ENCODE measurements at places on chromosomes 16 and 17.

DNA sequence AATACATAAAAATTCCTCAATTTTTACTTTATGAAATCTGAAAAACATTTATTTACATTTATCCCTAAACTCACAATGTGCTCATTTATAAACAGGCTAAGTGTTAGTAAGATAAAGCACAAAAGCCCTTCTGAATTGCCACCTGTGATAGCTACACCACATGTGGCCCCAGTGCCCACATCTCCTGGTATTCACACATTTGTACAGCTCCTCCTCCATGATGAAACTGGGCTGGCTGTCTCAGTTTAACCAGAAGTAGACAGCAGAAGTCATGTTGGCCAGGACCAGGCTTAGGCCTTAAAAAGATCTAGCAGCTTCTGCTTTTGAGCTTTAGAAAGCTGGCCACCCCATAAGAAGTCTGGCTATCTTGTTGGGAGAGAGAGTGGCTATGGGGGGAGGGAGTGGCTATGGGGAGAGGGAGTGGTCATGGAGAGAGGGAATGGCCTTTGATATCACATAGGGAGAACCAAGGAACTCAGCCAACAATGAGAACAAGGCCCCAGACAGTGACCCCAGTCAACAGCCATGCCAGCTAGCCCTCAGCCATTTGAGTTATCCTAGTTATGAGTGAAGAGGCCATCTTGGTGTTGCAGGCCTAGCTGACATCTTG is 47.4 kb downstream of the CEP95 start:
- no peak for DNase-seq

DNA sequence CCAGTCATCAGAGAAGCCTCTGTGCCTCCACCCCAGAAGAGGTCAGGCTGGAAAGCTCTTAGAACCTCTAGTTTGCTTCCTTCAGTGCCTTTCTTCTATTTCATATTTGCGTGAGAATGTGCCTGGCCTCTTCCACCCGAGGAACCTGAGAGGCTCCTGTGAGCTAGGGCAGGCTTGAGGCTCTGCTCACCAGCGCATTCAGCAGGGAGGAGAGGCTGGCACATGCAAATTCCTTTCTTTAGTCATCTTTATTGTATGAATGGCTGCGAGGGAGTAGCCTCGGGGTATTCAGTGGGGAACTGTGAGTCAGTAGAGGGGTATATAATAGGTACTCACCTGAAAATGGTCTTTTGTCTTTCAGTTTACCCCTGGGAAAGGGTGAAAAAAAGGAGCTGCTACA is 268.3 kb downstream of the ABCC12 start:
- no peak for DNase-seq

DNA sequence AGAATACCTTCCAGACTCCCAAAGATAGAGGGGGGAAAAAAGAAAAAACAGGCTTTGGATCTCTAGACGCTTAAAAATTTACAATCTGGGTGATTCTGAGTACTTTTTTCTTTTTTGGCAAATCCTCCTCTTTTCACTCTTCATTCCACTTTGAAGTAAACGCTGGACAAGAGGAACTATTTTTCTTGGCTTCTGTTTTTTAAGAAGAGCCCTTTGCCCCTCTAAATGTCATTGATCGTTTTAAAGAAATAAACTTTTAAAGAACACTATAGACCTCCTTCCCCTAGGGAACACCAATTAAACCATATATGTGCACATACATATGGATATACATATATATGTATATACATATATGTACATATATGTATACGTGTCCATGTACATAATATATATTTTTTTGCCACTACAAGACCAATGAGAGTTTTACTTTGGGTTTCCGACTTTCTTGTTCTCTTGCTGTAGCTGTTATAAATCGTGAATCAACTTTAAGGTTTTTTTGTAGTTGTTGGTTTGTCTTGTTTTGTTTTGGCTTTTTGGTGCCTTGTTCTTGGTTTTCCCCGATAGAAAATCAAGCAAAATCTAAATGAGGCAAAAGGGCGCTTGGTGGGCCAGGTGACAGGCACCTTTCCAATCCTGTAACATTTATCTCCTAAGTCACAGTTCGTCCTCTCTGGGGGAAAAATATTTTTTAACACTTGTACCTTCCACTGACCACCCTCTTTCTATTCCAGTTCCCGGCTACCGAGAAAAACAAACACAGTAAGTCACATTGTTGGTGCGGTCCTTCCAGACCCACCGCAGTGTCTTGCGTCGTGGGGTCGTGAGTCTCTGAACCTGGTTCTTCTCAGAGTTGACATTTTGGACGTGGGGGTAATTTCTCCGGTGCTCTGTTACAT is 4.4 kb downstream of the FOXF1 start:
- DNase-seq = no peak

- DNase-seq = no peak
Measured at GRCh38 chr16:22635357-22635761, 124.7 kb downstream of the NPIPB5 start.

DNA sequence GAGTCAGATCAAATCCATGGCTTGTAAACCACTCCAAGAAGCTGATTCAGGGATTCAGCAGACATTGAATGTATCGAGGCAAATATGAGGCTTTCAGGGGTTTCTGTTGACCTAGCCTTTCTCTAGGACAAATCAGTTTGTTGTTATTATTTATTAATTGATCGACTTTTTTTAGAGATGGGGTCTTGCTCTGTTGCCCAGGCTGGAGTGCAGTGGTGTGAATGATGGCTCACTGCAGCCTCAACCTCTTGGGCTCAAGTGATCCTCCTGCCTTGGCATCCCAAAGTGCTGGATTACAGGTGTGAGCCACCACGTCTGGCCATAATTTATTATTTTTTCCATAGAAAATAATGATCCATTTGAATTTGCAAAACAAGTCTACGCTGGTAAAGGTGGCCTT is 27.0 kb downstream of the LAT start:
- DNase-seq = no peak

DNA sequence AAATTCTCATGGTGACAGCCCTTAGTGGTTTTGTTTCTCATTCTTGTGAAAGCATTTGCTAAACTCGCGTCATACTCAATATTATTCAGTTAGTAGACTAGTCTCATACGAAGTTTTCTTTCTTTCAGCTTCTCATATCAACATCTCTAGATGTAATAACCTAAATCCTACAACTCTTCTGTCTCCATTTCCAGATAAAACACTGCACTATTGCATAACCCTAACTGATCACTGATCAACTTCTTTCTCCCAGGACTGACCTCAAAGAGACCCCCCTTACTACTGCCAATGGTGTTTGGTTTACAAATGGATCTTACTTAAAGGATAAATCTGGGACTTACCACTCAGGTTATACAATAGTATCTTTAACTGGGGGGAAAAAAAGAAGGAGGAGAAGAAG is 36.3 kb upstream of the TEKT1 start:
- no peak for DNase-seq

DNA sequence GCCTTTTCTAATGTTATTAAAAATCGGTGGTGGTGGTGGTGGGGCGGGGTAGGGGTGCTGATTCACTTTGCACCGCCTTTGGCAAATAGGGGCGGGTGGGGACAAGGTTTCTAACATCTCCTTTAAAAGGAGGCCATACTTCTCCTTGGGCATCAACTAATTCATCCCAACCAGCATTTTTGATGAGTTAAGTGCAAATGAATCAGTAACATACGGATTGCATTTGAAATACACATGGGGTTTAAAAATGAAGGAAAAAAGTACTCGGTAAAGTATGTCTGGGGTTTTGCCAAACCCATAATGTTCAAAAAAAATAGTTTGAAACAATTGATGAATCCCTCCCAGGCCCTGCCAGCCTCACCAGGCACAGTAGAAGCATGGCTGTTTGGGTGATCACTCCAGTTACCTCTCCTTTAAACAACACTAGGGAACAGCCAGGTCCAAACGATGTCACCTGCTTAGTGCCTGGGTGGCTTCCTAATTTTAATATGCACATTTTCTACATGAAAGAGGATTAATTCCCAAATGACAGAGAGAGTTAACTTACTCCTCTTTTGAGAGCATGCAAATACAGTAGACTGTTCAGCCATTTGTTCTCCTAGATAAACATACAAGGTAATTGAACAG is 107.2 kb downstream of the ANKFN1 start:
- no peak for DNase-seq

DNA sequence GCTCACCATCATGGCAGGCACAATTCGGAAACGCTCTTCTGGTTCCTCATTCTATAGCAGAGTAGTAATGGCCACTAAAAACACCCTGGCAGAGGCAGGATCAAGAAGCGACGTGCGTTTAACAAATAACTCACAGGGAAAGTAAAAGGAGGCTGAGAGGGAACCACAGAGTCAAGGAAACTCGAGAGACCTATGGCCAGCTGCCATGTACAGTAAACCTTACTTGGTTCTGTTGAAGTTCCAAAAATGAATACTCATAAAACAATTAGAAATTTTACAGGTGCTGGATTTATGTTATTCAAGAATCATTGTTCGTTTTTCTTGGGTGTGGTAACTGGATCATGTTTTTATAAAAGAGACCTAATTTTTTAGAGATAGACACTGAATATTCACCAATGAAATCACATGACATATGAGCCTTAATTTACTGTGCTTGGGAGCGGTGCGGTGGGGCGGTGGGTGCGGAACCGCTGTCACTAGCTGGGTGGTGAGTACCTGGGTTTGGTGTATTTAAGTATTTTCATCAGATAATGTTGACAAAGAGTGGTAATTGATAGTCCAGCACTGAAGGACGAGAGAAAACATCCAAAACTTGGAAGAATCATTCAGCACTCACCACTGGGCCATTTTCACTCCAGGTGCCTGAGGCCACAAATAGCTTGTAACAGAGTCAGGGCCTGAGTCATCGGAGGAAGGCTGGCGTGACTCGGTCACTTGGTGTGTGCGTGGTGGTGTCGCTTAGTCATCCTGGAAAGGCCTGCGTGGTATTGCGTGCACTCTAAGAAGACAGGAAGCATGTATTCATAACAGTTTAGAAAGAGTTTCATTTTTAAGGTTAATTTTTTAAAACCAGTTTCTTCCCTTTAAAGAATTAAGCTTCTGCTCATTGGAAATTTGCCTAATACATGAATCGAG is 135.4 kb upstream of the CHMP6 start:
- DNase-seq = peak; percentile 96

DNA sequence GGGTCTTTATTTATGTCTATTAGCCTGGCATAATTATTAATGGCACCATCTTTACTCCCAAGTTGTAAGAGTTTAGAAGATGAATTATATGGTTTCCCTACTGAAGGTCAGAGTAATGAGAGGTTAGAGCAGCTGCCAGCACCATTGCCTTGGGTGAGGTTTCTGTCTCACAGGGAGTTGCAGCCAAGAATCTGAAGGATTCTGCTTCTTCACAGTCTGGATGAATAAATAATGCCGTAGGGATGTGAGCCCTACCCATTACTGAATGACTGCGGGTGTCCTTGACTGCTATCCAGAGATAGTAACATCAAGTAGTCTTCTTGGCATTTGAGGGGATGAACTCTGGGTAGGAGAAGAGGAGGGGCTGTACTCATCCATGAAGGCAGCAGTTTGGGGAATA is 52.8 kb upstream of the SMIM36 start:
- DNase-seq = no peak

GRCh38 chr17:8125154-8125946 is 1.4 kb upstream of the HES7 start:
- no peak for DNase-seq

DNA sequence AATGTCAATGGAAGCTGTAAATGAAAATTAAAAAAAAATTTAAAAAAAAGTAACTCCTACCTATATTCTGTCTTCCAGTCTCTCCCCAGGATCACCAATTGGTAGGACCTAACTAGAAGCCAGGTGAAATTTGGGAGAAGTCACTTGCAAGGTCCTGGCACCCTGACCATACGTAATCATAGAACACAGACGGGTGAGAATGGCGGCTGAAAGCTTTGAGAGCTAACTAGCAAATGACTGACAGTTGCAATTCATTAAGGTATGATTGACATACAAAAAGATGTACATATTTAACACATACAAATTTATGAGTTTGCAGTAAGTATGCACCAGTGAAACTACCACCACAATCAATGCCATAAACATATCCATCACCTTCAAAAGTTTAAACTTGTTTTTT is 372.7 kb upstream of the PSMD7 start:
- no peak for DNase-seq

DNA sequence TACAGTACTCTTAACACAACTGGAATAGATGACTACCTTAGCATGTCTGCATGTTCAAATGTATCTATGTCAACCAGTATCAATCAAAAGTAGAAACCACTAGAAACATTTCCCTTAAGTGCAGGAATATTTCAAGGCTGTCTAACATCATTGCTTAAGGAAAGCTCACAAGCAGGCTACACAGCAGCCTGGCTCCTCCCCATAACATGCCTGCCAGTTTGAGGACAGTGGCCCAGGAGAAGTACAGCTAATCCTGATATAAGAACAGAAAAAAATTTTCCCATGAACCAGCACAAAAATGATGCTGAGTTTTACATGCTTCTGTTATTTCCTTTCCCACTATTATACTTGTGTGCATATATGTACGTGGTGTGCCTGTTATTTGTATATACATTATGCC is 175.1 kb downstream of the MYO1D start:
- DNase-seq = no peak

DNA sequence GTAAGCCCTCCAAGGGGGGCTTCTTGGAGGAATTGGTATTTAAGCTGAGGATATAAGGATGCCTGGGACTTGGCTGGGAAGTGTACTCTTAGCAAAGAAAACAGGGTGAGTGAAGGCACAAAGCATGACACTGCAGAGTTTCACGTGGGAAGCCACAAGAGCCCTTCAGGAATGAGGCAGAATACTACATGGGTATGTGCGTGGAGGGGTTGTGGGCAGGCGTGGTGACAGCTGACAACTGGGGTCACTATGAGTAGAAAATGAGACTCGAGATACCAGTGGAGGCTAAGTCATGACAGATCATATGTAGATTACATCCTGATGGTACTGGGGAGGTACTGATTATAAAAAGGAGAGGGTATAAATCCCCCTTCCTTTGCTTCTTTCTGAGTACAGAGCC is 78.1 kb upstream of the XYLT1 start:
- DNase-seq = no peak

DNA sequence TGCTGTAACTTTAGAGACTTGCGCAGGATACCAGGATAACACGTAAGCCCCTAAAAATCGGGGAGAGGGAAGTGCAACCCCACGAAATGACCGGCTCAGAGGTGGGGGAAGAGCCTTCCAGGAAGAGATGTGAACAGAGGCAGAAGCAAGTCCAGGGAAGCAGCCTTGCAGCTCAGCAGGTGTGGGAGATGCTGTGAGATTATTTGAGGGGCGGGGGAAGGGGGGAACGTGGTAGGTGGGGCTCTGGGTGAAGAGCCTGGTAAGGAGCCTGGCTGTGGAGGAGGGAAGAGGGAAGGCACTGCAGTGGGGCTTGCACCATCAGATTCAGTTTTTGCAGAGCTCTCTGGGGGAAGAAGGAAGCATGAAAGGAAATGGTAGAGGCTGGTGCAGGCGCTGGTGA is 95.4 kb upstream of the CACNG5 start:
- DNase-seq = no peak

GRCh38 chr16:23847948-23848347 is 12.2 kb downstream of the PRKCB start:
- DNase-seq = no peak

GRCh38 chr17:74307984-74308773 is 17.8 kb upstream of the KIF19 start:
- no peak for DNase-seq

- no peak for DNase-seq
Measured at GRCh38 chr17:4800462-4801196, 1.5 kb downstream of the C17orf114 start.

Measured in AG04450 (cell line).